ENCODE measurements at places on chromosomes 5 and 9. TPM values are rescaled to one million over a fixed set of nuclear protein-coding genes. Genes with fewer than 3 reads are reported as not detected.

DNA sequence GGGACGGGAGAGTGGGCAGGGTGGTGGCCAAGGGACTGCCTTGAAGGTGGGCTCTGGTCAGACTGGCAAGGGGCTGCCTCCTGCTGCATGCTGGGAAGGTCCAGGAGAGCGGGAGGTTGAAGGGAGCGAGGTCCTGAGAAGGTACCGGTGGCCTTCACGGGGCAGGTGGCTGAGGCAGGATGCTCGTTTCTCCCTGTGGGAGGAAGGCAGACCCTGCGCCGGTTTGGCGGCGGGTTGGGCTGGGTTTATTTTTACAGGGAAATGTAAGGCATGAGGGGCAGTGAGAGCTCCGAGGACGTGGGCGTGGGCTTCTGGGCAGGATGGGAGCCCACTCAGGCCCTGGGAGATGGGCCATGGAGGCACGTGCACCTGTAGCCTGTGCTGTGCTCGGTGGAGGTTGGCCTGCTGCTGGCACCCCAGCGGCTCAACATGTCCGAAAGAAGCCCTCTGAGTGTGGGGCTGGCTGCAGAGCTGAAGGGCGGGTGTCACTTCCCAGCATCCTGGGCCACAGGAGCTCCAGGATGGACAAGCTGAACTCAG, 27.3 kb downstream of the IER5L start:
- no peak for DNase-seq
- no peak overlapping the region for H3K27ac ChIP-seq
- H3K36me3 ChIP-seq = no peaks in the 10 kb centered on the region
- H3K27me3 ChIP-seq = no peaks in the 10 kb centered on the region
- H3K4me1 ChIP-seq = peaks cover 16% of the 10 kb centered on the region

DNA sequence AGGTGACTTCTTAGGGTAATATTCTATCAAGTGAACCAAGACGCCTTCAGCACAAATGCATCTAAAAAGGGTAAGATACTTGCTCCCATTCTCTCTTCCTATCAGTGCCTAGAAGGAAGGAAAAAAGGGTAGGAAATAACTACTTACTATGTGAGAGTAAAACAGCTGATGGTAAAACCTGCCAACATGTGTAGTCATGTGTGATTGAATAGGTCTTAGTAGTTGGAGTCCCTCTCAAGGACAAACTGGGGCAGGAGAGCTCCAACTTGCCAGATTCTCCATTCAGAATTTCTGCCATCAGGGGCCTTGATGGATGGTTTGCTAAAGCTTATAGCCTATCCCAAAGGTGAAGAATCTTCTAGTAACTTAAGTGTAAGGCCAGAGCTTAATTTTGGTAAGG, 5.2 kb downstream of the TSC1 start:
- no peak overlapping the region for H3K4me3 ChIP-seq
- DNase-seq = no peak
- no peak overlapping the region for H3K27ac ChIP-seq
- no peaks in the 10 kb centered on the region for H3K27me3 ChIP-seq
- H3K36me3 ChIP-seq = no peaks in the 10 kb centered on the region
- H3K4me1 ChIP-seq = peaks cover 9% of the 10 kb centered on the region

GRCh38 chr9:121201045-121201737, 478 bp downstream of the RAB14 start:
- DNase-seq = peak; percentile 32
- no peaks in the 10 kb centered on the region for H3K36me3 ChIP-seq
- peak overlapping the region; percentile 95 for H3K4me3 ChIP-seq

DNA sequence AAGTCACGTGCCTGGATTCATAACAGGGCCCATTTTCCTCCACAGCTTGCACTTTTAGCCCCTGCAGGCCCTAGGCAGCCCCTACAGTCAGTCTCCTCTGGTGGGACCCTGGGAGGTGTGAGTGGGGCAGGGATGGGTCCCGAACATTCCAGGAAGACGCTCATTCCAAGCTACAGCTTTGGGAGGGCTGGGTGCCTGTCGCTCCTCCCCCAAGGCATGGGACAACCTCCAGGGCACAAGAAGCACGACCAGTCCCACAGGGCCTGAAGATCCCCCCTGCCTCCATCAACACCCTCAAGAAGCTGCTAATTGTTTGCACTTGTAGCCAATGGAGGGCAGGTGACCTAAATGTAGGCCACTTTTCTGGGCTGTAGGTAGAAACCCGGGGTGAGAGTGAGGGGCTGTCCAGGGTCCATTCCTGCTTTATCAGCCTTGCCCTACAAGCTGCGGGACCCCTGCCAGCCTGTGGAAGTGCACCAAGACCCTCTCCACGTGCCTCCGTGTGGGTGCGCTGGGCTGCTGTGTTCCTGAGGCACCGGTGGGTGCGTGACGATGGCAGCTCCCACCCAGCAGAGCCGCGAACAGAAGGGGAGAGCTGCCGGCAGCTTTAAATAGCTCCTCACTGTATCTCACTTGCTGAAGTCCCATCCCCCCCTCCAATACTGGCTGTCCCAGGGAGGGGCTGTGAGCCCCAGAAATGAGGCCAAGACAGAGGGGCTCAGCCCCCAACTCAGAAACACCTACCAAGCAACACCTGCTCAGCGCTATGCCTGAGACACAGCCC, 91.9 kb upstream of the ARAP3 start:
- H3K4me1 ChIP-seq = no peaks in the 10 kb centered on the region
- no peaks in the 10 kb centered on the region for H3K36me3 ChIP-seq
- no peak overlapping the region for H3K4me3 ChIP-seq
- no peaks in the 10 kb centered on the region for H3K27me3 ChIP-seq
- no peak overlapping the region for H3K27ac ChIP-seq

DNA sequence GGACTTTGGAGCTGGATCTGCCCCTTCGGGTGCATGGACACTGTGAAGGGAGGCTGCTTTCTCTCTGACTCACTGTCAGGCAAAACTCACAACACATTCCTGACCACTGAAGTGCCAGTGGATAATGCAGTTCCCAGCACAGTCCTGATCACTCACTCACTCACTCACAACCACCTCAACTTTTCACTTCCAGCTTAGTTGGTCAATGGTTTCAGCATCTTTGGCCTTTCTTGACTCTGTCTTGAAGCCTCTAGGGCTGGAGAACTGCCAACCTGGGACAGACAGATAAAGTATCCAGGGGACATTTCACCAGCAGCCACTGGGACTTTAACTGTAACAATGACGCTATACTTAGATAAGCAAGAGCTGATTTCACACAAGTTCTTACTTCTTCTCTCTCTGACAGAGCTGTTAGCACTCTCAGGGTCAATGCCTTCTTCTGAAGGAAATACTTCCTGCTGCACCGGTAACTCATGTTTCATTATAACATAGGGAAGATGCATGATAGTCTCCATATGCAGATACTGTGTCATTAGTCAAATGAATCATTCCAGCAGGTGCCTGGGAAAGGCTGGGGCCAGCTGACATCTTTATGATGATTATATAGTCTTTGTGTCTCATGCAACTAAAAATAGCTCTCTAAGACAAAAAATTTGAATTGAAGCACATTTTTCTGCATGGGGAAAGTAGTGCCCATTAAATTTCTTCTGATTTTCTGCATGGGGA, 499.0 kb downstream of the SEMA5A start:
- no peak overlapping the region for H3K27ac ChIP-seq
- no peaks in the 10 kb centered on the region for H3K36me3 ChIP-seq
- no peaks in the 10 kb centered on the region for H3K27me3 ChIP-seq
- no peaks in the 10 kb centered on the region for H3K4me1 ChIP-seq
- H3K4me3 ChIP-seq = no peak overlapping the region

- no peak overlapping the region for H3K4me3 ChIP-seq
- DNase-seq = peak; percentile 53
- no peaks in the 10 kb centered on the region for H3K36me3 ChIP-seq
- no peak overlapping the region for H3K27ac ChIP-seq
- H3K27me3 ChIP-seq = no peaks in the 10 kb centered on the region
Measured at GRCh38 chr9:105114964-105115728, 129.3 kb upstream of the SLC44A1 start.

DNA sequence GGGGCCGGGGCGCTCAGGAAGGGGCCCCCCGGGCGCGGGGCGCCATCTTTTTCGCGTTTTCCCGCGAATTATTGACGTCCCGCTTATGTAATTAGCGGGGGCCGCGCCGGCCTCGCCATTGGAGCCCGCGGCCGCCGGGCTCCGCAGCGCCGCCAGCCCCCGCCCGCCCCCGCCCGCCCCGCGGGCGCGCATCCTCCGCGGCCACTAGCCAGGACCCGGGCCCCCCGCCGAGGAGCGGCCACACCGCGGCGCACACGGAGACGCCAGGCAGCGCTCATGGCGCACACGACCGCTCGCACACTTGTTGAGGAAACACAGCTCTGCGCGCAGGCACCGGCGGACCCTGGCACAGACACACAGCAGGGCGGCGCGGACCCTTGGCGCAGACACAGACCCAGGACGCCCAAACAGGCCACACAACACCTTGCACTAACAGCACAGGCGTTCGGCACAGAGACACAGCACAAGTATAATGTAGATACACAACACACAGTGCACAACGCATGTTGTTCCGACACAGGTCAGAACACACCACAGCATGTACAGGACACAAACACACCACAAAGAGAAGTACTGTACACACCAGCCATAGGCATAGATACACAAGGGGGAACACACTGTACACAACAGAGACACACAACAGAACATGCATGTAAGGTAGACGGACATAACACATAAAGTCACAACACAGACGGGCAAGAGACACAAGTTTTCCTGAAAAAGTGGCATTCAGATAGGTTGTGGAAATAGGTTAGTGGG, 467 bp upstream of the PHF19 start:
- peak overlapping the region; percentile 69 for H3K4me3 ChIP-seq
- peaks cover 4% of the 10 kb centered on the region for H3K4me1 ChIP-seq
- H3K36me3 ChIP-seq = no peaks in the 10 kb centered on the region
- no peaks in the 10 kb centered on the region for H3K27me3 ChIP-seq
- DNase-seq = peak; percentile 70
- no peak overlapping the region for H3K27ac ChIP-seq

The IFNA21 gene
- not detected for total RNA-seq

GRCh38 chr9:38724754-38725153, 4.8 kb upstream of the FAM240B start:
- no peak overlapping the region for H3K27ac ChIP-seq
- H3K4me3 ChIP-seq = no peak overlapping the region
- no peaks in the 10 kb centered on the region for H3K36me3 ChIP-seq
- no peak for DNase-seq
- H3K27me3 ChIP-seq = no peaks in the 10 kb centered on the region

All from testis (tissue), 5 donors.